ENCODE measurements at places on chromosomes 3 and 15.

- peak; percentile 3 for DNase-seq
Observed at GRCh38 chr15:79179108-79179561, 88.6 kb upstream of the RASGRF1 start.

GRCh38 chr15:78715930-78716329 is 74.9 kb upstream of the CHRNB4 start:
- DNase-seq, result no peak

GRCh38 chr15:45457220-45457619 is 65.3 kb downstream of the SLC30A4 start:
- no peak for DNase-seq

- DNase-seq, result no peak
Observed at GRCh38 chr3:14503706-14504065, 36.5 kb downstream of the GRIP2 start.

GRCh38 chr3:81277853-81278252 is 483.6 kb downstream of the GBE1 start:
- DNase-seq, result no peak

GRCh38 chr15:68258692-68259091 is 18.9 kb upstream of the FEM1B start:
- no peak for DNase-seq

DNA sequence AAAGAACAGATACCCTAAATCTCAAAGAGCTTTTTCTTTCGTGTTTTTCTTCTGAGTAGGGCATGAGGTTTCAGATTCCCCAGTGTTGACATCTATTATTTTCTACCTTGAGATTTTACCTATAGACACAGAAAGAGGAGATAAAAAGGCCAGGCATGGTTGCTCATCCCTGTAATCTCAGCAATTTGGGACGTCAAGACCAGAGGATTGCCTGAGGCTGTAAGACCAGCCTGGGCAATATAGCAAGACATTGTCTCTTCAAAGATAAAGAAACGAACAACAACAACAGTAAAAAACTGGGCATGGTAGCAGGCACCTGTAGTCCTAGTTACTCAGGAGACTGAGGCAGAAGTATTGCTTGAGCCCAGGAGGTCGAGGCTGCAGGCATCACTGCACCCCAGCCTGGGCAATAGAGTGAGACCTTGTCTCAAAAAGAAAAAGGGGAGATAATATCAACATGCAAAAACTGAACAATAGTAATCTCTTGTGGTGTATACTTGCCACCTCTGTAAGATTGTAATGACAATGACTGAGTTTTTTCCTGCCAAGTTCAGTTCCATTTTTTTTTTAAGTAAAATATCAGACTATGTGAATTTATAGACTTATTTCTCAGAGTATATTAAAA is 71.3 kb downstream of the MBNL1 start:
- DNase-seq, result no peak

- DNase-seq, result no peak
Observed at GRCh38 chr3:127070776-127071175, 87.9 kb downstream of the PLXNA1 start.

GRCh38 chr15:95825671-95826411 is 504.7 kb upstream of the NR2F2 start:
- DNase-seq, result no peak

DNA sequence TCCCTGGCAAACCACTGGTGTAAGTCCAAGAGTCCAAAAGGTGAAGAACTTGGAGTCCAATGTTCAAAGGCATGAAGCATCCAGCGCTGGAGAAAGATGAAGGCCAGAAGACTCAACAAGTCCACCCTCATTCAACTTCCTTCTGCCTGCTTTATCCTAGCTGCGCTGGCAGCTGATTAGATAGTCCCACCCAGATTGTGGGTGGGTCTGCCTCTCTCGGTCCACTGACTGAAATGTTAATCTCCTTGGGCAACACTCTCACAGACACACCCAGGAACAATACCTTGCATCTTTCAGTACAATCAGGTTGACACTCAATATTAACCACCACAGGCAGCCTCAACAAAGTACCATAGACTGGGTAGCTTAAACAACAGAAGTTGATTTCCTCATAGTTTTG is 245.9 kb upstream of the IGF1R start:
- no peak for DNase-seq

DNA sequence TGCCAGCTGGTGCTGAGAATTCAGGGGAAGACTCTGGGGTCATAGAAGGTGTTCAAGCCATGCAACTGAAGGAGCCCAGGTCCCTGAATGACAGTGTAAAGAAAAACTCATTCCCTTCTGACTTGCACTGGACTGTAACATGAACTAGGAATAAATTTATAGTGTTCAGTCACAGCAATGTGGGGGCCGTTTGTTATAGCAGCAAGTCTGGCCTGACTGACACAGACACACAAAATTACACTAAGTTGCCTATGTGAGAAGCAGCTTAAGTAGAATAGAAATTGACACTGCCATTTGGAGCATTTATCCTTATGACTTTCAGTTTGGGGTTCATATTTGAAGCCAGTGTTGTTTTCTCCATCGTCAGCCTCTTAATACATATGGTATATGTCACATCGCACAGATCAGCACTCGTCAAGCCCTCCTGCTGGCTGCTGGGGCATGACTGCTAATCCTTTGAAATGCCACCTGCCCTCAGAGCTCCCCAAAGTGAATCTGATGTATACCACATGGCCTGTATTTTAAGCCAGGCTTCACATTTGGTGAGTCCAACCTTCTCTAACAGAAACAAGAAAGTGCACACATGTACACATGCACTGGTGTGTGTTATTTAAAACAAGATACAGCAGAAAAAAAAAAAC is 17.1 kb upstream of the HEG1 start:
- DNase-seq, result no peak

GRCh38 chr3:138118612-138119422 is 3.4 kb upstream of the DZIP1L start:
- DNase-seq, result peak; percentile 51

- DNase-seq, result no peak
Observed at GRCh38 chr3:12884186-12884680, 42.9 kb upstream of the RPL32 start.

DNA sequence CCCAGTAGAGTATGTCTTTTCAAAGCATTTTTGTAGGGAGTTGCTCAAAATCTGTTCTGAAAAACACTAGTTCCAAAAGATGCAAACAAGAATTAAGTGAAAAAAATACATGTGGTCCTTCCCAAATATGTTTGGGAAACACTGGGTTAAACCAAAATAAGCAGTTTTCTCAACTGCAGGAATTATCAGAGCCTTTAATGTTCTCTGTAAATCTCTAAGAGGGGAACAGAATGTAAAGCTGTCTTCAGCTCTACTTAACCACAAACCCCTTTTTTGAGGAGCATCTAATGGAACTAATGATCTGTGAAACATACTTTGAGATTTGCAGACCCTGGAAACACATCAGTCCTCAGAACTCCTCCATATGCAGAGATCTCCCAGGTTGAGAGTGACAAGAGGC is 9.9 kb downstream of the AQP9 start:
- DNase-seq, result no peak

- no peak for DNase-seq
Observed at GRCh38 chr15:56232058-56232457, 11.6 kb downstream of the RFX7 start.

DNA sequence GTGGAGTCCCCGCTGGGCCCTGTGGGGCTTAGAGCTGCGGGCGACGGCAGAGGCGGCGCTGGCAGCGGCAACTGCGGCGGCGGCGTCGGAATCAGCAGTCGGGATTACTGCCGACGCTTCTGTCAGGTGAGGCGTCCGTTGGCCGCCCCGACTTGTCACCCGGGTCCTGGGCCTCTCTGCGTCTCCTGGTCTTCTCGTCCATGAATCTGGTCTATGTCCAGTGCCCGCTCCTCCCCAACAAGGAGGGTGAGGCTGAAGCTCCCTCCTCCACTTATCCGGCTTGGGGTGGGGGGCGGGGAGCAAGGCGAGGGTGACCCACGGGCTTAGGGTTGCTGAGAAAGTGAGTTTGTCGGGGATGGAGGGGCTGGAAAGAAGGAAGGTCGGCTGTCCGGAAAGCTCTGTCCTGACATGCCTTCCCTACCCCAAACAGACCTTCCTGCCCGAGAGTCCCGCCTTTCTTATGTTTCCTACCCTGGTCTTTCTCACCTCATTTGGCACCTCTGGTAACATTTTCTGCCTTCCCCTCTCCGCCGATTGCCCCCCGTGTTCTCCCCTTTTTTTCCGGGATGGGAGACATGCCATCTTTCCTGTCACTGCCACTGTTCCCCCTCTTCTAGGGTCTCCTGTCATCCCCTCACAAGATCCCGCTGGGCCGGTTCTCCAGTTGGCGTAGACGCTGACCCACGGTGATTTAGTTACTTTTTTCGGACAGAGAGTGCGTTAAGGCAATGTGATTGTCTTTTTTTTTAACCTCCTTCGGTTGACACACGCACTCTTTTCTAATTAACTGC is 520 bp downstream of the ZNF654 start:
- DNase-seq, result no peak

- DNase-seq, result no peak
Observed at GRCh38 chr3:99928771-99929744, 111.4 kb downstream of the CMSS1 start.

GRCh38 chr3:33030802-33031201 is 66.1 kb downstream of the GLB1 start:
- no peak for DNase-seq

DNA sequence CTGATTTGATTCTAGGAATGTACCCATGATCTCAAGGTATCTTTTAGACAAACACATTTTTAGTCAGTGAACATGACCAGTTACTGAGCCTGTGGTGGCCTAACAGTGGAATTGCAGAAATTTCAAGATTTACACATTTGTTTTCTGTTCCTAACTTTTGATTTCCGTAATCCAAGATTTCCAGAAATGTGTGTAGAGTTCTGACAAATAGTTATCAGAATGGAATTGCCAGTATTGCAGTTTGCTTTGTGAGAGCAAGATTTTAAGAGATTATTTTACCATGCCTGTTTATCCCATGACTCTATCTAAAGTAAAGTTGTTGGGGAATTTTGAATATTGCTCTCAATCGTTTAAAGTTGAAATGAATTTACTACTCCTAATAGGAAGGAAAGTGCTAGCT is 11.7 kb upstream of the UTS2B start:
- no peak for DNase-seq

- DNase-seq, result peak; percentile 79
Observed at GRCh38 chr3:132034486-132035464, at the start of gene CPNE4. Gene CPNE4, minus strand, starts transcription at chr3:132035014.

All from NCI-H1930 (cell line).